ENCODE measurements at places on chromosomes 4 and X.

- no peak for DNase-seq
Observed at GRCh38 chr4:163966612-163967011, 472.1 kb downstream of the TMA16 start.

DNA sequence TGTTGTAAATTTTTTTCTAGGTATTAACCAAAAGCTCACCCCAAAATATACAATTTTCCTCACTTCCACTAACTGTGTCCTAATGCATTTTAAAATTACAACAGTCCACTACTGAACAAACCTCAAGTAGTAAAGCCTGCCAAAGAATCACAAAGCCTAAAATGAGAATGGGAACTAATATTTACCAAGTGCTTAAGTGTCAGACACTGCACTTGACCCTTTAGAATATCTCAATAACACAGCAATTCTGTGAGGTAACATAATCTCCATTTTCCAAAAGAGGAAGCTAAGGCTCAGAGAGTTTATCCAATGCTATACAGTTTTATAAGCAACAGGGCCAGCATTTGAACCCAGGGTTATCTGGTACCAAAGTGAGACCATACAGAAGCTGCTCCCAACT is 4.9 kb downstream of the SLC9A7 start:
- no peak for DNase-seq

DNA sequence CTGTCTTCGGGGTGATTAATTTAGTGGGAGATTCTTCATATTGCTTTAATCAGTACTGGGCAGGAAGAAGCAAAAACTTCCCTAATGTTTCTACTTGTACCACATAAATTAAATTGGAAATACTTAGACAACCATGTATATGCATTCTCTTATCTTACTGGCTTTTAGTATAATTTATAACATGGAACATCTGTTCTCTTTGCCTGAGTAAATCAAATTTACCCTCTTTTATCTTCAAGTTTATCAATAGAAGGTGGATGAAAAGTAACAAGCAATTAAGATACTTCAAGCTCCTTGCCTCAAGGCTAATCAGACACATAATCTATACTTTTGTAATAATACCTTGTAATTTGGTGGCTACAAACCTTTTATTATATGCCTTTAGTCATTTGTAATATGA is 274.4 kb upstream of the ARX start:
- no peak for DNase-seq

DNA sequence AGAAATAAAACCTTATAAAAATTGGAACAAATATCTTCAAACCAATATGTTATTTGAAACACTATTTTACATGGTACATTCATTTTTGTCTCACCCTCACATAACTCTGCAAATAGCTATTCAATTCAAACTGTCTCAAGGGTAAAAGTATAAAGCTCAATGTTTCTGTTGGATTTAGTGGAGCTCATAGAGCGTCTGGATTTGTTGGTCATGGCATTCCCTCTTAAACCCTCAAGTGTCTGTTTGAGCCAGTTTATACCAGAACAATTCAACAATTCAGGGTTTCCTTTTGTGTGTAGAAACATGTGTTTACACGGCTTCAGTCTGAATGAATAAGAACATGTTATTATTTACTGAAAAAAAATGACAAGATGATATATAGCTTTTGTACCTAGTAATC is 161.6 kb downstream of the PCDH18 start:
- no peak for DNase-seq

DNA sequence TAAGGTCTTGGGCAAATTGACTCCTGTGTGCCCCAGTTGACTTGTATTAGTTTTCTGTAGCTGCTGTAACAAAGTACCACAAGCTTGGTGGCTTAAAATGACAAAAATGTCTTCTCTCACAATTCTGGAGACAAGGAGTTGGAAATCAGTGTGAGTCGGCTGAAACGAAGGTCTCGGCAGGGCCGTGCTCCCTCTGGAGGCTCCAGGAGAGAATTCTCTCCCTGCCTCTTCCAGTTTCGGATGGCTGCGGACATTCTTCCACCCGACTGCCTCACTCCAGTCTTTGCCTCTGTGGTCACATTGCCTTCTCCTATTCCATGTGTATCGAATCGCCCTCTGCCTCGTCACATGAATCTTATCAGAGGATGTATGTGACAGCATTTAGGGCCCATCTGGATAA is 66.0 kb upstream of the PHOX2B start:
- no peak for DNase-seq

DNA sequence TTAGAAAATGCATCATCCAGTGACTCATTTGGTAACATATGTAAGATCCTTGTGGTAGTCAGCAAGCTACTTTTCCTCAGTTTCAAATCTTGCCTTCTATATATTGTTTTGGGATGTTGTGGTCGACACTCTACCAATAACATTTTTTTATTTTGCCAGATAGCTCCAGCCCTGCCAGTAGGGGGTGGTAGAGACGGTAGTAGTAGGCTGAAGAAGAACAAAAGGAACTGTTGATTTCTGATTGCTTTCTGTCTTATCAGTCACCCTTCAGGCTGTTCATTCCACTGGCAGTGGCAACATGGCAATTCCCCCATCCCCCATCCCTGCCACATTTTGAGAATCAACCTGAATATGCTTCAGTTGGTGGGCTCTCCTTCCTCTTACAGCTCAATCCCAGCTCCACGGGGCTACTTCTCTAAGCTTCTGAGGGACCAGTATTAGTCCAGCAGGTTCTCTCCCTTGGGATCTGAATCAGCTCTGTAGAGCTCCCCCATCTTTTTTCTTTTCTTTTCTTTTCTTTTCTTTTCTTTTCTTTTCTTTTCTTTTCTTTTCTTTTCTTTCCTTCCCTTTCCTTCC is 171.5 kb upstream of the VEGFC start:
- DNase-seq: no peak

GRCh38 chr4:70600305-70600704 is 8.2 kb downstream of the AMBN start:
- no peak for DNase-seq

DNA sequence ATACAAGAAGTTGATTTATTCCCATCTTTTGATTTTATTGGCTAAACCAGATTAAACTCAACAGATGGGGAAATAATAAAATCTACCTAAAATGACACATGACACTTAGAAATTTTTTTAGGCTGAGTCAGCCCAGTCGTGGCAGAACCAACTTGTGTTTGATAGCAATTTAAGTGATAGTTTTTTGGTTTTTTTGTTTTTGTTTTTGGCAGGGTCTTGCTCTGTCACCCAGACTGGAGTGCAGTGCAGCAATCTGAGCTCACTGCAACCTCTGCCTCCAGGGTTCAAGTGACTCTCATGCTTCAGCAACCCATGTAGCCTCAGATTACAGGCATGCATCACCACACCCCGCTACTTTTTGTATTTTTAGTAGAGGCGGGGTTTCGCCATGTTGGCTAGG is 370.3 kb upstream of the NOCT start:
- DNase-seq: no peak

GRCh38 chr4:85994576-85994975 is 365.3 kb downstream of the MAPK10 start:
- no peak for DNase-seq

DNA sequence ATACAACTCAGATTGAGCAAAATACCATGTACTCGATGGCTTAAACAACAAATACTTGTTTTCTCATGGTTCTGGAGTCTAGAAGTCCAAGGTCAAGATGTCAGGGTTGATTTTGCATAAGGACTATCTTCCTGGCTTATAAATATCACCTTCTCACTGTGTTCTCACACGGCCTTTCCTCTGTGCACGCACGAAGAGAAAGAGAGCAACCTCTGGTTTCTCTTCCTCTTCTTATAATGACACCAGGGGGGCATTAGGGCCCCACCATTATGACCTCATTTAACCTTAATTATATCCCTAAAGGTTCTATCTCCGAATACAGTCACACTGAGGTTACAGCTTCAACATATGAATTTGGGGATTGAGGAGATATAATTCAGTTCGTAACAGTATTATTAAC is 504.0 kb downstream of the MAGEE1 start:
- no peak for DNase-seq

GRCh38 chr4:102687982-102688433 is 72.8 kb downstream of the MANBA start:
- no peak for DNase-seq

GRCh38 chr4:87853108-87853507 is 20.3 kb downstream of the MEPE start:
- no peak for DNase-seq

GRCh38 chrX:115559672-115560071 is 1.3 kb upstream of the PLS3 start:
- DNase-seq: no peak

GRCh38 chr4:98976716-98977115 is 18.8 kb upstream of the METAP1 start:
- DNase-seq: no peak

- no peak for DNase-seq
Observed at GRCh38 chr4:7134737-7135388, 57.5 kb upstream of the SORCS2 start.

DNA sequence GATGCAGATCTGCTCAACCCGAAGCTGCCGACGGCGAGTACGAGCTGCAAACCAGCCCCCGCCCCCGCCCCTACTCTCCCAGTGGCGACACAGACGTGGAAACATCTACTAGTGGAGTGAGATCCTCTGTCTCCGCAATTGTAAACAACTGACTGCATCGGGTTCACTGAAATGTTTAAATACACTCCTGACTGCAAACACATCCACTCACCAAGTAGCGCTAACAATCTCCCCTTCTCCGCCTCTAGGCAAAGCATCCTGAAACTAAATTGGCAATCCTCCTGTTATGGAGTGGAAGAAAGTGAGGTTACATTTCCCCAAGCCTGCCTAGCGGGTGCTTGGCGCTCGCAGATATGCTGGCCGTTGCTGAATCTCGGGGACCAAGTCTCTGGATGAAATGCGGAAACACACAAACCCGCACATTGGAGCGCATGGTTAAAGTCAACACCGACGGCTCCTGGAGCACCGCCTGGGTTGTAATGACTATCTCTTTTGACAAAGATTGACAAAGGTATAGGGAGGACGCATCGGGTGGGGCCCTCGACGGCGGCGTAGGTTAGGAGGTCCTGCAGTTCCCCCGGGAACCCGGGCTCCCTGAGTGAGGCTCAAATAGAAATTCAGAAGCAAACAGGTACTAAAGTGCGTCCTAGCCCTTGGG is 117.0 kb upstream of the TEX13C start:
- DNase-seq: no peak

DNA sequence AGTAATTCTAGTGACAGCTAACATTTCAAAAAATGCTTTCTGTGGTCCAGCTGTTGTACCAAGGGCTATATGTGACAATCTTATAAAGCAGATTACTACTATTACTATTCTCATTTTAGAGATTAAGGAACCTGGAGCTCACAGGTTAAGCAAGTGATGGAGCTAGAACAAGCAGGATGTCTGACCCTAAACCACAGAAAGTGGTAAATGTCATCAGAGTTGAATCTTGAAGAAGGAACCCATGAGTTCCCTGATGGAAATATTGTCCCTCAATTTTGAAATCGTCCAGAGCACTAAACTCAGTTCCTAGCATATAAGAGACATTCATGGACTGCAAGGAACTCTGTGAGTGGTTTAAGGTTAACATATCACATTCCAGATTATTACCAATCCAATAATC is 214.0 kb downstream of the APBB2 start:
- no peak for DNase-seq

DNA sequence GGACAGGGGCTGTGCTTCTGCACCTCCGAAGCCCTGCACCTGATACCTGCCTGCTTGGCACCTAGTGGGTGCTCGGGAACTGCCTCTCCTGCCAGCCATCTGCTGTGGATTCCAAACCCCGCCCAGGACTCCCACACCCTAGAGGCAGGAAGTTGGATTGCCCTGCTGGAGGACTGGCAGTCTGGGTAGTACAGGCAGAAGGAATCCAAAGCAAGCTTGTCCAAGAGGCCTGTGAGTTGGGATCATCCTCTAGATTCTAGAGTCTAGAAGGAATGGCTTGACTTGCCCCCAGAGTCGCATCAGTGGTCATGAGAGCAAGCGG is 64.6 kb upstream of the MTM1 start:
- DNase-seq: no peak

GRCh38 chrX:45295259-45295986 is 94.7 kb upstream of the DIPK2B start:
- no peak for DNase-seq

DNA sequence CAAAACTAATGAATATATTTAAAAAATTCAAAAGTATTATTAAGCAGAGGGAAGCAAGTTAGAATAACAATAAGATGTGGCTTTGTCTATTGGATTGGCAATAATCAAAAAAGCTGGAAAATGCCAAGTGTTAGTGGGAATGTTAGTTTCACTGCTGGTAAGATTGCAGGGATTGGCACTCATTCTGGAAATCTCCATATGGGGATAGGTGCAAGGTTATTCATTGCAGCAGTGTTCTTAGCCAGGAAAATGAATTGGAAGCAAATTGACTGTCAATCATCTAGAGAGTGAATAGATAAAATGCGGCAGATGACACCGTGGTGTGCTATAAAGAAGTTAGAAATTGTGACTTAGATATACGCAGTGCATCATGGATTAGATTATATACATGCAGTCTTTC is 1615.5 kb upstream of the PCDH7 start:
- DNase-seq: no peak

GRCh38 chrX:37776283-37776986 is 3.4 kb upstream of the CYBB start:
- DNase-seq: no peak

GRCh38 chrX:39563178-39563577 is 534.6 kb downstream of the BCOR start:
- no peak for DNase-seq

GRCh38 chr4:7194251-7195140 is 2.2 kb downstream of the SORCS2 start:
- DNase-seq: peak; percentile 14

- no peak for DNase-seq
Observed at GRCh38 chr4:88807499-88807898, 109.9 kb upstream of the NAP1L5 start.

DNA sequence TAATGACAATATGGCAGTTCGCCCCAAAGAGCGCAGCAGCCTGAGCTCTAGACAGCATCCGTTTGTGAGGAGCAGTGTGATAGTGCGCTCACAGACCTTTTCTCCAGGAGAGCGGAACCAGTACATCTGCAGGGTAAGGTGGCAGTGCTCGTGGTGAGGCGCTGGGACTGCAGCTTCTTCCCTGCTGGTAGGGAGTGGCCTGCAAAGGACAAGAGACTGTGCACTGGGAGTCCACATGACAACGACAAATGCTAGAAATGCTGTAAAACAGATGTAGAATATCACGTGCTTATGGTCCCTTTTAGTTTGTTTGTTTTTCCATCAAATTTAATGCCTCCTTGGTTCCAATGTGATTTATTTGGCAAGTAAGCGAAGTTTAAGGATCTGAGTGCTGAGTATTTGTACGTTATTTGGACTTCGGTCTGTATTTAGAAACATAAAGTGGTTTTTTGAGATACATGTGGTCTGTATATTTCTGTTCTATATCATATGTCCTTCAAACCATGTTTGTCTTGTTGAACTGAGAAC is 35.8 kb downstream of the CLDN22 start:
- DNase-seq: no peak

DNA sequence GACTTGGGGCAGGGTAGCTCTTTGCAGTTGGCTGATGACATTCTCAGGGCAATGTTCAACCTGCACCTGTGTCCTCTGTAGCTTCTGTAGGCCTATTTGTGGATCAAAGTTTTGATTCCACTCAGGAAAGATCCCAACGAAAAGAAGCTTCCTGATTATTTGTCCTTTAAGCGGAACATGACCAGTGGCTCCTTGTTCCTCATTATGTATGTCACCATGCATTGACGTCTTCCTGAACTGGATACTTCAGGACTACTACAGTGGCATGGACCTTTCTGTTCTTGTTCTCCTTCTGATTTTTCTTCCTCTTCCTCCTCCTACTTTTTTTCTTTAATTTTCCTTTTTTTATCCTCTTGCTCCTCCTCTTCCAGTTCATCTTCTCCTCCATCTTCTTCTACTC is 62.4 kb downstream of the NBDY start:
- DNase-seq: no peak

GRCh38 chr4:183185018-183185417 is 86.0 kb downstream of the WWC2 start:
- no peak for DNase-seq
